Thymus (tissue), 14 donors: ENCODE measurements at places on chromosomes 2 and 18. TPM values are rescaled to one million over a fixed set of nuclear protein-coding genes. Genes with fewer than 3 reads are reported as not detected.

LONRF2 gene
- polyA plus RNA-seq: 0.62 TPM

NT5C1B gene
- polyA plus RNA-seq: not detected

RPRM gene
- 0.59 TPM for polyA plus RNA-seq

DNA sequence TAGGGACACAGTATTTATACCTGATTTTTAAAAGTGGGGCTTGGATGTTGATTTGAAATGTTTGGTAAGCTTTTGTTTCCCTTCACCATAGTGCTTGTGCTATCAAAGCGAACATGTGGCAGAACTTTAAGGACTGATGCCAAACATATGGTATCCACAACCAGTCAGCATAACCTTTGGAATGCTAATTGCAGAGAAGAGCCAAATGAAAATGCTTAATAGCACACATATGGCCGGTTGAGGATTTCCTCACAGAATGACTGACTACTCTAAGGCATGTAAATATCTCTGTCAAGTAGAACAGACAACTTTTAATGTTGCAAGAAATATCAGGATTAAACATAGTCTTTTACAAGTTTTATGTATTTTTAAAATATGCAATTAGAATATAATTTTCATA lies 120.9 kb upstream of the COL3A1 start:
- DNase-seq: no peak

GRCh38 chr18:25349926-25350487 lies 2.0 kb downstream of the ZNF521 start:
- DNase-seq: no peak

- DNase-seq: no peak
Observed at GRCh38 chr2:233047667-233048066, 12.5 kb upstream of the INPP5D start.

GRCh38 chr2:17373041-17373440 lies 145.2 kb downstream of the RAD51AP2 start:
- no peak for DNase-seq
